ENCODE measurements at places on chromosomes 7 and 10.

GRCh38 chr7:7212612-7213011 is 30.3 kb downstream of the C1GALT1 start:
- no peak for DNase-seq

DNA sequence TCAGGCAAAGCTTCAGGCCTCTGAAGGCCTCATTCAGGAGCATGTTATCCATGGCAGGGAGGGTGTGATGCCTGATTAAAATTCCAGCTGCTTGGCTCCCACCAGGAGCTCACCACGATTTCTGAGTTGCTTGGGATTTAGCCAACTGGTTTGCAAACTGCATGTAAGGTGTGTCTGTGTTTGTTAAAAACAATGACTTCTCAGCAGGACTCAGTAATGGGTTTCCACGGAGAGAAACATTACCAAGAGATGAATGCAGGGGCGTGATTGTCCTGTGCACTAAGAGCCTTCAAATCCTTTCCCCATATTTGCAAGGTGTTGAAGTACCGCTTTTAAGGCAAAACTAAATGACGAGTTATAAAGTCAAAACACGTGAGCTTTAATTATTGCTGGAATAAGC is 88.8 kb upstream of the BTBD16 start:
- no peak for DNase-seq

GRCh38 chr7:151000897-151001495 is 10.2 kb downstream of the NOS3 start:
- no peak for DNase-seq

- no peak for DNase-seq
Observed at GRCh38 chr10:117477961-117478670, 64.4 kb upstream of the EMX2 start.

- no peak for DNase-seq
Observed at GRCh38 chr10:94074462-94074861, 80.7 kb downstream of the PLCE1 start.

DNA sequence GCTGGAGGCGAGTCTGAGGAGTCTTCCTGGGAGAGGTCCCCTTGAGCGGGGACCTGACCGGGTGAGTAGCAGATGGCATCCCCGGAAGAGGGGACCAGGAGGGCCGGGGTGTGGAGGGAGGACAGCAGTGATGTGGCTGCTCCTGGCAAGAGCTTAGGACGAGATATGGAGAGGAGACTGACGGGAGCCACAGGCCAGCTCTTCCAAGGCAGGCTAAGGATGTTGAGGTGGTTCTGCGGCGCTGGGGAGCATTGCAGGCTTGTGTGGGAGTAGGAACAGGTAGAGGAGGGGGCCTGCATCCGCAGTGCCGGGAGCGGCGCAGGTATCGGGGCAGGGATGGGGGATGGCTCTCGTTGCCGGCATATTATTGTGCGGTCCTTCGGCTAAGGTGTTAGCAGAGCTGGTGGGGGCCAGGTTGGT is 76.7 kb upstream of the ANLN start:
- no peak for DNase-seq

GRCh38 chr7:11133436-11133959 is 159.8 kb downstream of the PHF14 start:
- no peak for DNase-seq

- DNase-seq = no peak
Observed at GRCh38 chr7:3301831-3302618, 973 bp downstream of the SDK1 start.

DNA sequence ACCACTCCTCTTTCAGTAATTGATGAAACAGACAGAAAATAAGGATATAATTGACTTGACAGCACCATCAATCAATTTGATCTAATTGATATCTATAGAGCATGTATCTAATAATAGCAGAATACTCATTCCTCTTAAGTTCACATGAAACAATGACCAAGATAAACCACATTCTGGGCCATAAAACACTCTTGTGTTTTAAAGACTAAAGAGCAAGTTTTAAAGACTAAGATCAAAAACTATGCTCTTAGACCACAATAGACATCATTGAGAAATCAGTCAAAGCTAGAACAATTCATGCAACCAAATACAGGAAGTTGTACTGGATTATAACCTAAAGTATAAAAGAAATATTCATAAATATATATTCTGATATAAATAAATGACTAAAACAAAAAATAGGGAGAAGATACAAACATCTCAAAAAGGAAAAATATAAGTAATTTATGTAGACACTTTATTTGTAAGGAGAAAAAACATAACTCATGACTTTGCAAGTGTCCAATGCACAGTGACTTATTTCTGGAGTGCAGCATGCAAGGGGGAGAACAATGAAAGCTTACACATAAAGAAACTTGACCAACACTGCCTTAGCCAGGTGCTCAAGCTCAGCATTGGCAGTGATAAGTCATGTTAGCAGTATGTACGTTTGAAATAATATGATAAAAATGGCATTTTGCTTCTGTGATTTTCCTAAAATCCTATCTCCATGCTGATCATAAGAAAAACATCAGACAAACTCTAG is 312.7 kb upstream of the IGFBP3 start:
- no peak for DNase-seq

DNA sequence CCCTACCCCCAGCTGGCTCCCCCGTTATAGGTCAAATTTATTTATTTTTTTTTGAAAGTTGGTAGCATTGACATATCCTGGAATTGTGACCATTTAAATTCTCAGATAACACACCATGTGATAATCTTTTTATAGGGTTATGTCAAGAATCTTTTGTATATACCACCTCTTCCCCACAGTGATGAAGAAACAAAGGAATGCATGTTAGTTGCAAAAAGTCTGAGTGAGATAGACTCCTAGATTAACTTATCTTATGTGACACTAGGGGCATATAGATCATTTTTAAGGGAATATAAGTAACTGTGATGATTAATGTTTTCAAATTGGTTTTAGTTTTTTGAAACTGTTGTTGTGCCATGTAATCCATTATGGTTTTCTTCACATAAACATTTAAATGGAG is 68.3 kb downstream of the MLLT10 start:
- DNase-seq = no peak

- DNase-seq = no peak
Observed at GRCh38 chr7:149787428-149788299, 14.3 kb upstream of the ZNF467 start.

DNA sequence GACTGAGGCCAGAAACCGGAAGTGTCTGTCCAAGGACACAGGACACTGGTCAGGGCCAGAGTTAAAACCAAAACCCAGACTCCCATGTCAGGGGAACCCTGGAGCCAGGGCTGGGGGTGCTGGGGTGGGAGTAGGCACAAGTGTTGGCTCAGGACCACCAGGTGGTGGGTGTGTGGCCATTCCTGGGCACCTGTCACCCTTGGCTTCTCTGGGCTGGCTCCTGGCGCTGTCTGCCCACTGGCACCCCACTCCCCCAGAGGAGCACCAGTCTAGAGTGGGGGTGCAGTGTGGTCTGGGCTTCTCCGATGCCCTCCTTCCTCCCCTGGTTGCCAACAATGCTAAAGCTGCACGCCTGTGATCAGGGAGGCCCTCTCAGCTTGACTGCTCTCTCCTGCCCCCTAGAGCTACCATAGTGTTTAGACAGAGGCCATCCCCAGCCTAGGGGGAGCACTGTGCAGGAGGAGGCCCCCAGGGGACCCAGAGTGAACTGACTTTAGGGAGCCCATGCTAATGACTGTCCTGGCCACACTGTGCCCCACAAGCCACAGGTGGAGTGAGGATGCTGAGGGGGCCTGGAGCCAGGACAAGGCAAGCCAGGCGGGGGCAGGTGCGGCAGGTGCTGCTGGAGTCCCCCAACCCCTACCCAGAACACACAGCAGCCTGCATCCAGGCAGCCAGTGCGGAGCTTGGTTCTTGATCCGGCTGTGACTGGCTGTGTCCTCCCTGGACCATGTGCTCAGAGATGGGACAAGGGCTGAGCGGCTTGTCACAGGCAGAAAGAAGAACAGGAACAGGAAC is 11.0 kb downstream of the RASGEF1A start:
- DNase-seq = no peak

DNA sequence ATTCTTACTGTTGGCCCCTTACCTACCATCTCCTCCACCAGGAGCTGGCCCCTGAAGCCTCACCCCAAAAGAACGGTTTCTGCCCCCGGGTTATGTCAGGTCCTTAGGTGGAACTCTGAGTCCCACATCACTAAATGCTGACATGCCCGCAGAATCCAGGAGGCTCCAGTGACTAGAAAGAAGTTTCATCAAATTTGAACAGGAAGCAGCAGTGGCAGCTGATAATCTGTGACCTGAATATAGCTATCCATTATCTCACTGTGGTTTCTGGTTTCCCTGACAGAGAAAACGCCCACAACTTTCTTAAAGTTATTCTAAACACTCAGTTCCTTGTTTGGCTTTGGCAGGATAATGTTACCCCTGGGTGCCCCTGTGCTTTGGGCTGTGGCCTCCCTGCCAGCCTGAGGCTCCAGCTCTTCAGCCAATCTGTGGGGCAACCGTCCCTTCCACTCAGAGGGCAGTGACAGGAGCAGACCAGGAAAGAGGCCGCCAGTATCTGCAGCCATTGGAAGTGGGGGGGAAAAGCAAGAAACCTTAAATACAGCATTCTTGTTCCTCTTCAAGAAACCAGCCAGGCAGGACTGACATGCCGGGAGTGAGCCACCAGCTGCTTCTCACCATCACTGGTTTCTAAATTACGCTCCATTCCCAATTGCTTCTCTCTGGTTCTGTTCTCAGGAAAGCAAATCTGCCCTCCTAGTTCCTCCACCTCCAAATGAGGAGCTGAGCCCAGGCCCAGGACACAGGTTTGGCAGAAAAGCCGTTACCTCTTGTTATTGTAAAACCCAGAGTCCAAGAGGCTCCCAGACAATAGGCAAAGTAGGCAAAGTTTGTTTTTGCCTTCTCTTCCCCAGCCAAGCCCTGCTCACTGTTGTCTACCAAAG is 41.2 kb upstream of the VCL start:
- no peak for DNase-seq

DNA sequence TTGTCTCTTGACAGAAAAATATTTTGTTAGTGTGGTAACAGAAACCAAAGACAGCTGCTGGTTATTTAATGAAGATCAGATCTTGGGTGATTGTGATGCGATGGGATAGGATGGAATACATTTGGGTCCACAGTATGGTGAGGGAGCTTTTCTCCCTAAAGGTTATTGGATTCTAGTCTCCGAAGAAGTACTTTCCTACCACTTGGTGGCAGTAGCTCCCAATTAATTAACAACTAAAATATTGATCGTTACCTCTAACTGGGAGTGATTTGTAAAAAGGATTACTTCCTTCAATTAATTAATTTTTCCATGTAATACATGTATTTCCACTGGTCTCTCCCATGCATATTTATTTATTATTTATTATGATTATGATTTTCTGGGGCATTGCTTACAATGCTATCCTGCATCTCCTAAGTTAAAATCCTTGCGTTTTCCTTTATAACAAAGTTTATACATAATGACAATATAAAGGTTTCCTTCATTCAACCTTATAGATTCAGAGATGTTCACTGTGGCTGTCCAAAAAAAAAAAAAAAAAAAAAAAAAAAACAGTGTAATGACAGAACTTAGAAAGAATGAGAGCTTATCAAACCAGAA is 25.6 kb downstream of the TMEM196 start:
- no peak for DNase-seq

DNA sequence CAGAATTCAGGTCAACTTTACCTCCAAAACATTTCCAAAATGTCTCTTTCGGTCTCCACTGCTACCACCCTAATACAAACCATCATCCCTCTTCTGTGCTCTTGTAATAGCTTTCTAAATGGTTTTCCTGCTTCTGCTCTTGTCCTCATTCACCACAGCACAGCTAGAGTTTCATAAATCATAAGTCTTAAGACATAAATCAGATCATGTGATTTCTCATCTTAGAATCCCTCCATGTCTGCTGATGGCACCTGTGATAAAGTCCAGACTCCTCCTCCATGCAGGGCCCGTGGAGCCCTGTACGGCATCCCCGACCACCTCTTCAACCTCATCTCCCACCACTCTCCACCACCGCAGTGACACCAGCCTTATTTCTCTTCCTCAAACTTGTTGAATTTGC is 212.3 kb upstream of the MKLN1 start:
- no peak for DNase-seq

DNA sequence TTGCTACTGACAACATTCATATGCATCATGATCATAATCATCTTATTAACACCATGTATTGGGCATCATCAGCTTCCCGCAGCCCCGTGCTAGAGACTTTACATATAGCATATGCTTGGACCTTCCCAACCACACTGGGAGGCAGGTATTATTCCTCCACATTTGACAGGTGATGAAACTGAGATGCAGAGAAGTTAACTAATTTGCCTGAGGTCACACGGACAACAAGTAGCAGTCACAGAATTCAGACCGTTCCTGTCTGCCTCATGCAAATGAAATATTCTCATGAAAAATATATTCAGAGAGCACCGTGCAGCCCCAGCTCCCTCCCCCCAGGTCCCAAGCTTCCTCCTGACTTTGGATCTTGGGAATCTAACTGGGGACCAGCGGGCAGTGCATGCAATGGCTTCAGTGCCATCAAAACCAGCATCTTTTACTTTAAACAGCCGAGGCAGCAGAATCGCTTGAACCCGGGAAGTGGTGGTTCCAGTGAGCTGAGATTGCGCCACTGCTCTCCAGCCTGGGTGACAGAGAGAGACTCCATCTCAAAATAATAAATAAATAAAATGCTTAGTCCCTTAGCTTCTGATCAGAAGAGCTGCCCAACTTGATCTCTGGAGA is 112.2 kb upstream of the GPR26 start:
- no peak for DNase-seq

DNA sequence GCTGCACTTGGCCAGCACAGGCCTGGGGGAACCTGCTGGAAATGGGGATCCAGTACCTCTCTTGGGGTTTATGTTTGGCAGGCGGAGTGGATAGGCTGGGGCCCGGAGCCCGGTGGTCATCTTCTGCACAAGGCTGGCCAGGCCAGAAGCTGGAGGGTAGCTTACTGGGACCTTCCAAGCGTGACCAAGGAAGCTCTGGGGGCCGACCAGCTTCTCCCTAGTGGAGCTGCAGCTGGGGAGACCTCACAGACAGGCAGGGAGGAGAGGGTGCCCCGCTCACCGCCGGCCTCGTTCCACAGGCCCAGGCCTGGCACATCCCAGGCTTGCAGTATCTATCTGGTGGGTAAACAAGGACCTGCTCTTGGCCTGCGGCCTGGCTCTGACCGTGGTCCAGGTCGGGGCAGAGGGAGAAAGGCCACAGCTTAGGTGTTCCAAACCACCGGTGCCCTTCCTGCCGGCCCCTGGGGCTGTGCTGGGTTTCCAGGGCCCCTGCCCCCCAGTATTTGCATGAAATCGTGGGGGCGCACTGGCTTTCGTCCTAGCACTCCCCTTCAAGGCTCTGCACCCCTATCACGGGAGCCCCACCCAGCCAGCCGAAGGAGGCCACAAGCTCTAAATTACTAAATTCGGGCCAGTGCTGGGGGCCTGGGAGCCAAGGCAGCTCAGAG is 1.5 kb upstream of the ELFN1 start:
- no peak for DNase-seq

DNA sequence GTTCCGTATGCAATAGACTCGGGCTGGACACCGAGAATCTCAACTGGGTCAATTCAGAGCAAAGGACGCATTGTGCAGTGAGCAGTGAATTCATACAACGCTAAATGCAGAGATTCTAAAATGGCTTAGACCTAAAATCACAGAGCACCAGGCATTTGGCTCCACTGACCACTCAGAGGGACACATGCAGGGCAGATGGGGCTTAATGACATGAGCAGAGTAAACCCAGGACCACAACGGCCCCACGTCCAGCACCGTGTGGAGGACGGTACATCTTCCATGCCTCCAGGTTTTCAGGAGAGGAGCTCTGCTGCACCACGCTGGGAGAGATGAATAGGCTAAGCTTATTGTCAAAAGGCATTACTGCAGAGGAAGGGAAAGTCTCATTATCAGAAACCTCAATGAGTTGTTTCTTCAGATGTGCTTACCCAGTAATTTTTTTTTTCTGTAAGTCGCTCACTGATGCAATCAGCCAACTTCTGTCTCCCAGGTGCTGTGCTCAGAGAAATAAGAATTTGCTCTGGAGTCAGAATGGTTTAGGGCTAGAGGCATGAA is 555.0 kb downstream of the PTPRN2 start:
- DNase-seq = no peak

Measured in tibial nerve (tissue), 4 donors.